Activated CD4-positive, alpha-beta T cell treated with anti-CD3 and anti-CD28 coated beads, Interleukin-10, Interleukin-2, amounts not matched to agents 100 ng/mL and 50 ng/mL, durations not matched to agents 16 hours and 8 hours (primary cell): ENCODE measurements at places on chromosomes 1 and 21.

- no peak for DNase-seq
Measured at GRCh38 chr21:34945288-34945687, 103.8 kb downstream of the RUNX1 start.

- DNase-seq: no peak
Measured at GRCh38 chr1:199685369-199685768, 342.1 kb upstream of the NR5A2 start.

DNA sequence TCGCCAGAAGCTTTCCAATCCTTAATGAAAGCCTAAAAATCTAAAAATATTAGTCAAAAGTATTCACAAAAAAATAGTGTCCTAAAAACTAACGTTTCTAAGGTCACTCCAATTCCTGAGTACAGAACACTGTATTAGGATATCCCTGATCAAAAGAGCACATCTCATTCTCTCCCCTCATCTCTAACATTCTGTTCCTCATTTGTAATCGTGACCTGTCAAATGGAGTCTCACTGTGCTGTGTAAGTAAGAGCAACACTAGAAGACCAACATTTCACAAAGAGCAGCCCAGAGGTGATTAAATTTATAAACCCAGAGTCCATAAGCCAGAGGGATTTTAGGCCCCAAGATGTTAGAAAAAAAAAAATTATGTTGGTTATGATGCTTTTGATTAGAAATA lies 26.3 kb downstream of the RGS2 start:
- no peak for DNase-seq

- no peak for DNase-seq
Measured at GRCh38 chr1:23444596-23445390, 20.2 kb upstream of the TCEA3 start.

DNA sequence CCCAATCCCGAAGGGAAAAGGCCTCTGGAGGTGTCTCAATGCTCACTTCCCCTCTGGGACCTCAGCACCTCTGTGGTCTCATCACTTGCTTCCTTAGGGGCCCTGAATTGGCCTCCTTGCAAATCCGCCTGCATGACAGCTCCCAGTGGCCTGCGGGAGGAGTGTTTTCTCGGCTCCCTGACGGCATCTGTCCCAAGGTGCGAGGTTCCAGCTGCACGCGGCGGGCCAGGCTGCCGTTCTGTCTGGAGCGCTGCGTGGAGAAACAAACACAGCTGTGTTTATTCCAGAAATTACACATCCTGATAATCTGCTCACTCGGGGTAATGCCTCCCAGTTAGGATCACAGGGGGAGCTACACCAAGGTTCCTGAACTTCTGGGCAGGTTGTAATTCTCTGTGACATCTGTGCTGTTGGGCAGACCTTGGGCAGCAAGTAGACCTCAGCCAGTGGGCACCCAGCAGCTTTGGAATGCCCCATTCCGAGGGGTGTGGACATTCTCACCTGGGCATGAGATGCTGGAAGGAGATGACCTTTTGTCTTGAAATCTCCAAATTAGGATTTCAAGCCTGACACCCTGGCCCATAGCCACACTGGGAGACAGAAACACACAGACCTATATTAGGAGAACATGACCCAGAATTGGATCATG lies 18.2 kb downstream of the EPHB2 start:
- no peak for DNase-seq

DNA sequence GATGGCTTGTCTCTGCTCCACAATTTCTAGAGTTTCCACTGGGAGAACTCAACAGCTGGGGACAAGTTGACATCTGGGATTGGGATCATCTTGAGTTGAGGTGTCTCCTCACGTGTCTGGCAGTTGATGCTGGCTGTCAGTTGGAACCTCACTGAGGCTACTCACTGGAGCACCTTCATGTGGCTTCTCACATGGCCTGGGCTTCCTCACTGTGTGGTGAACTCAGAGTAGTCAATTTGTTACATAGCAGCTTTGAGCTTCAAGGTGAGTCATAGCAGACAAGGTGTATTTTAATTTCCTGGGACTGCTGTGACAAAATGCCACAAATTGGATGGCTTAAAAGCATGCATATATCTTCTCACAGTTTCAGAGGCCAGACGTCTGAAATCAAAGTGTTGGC lies 44.0 kb downstream of the NTNG1 start:
- peak; percentile 22 for DNase-seq

DNA sequence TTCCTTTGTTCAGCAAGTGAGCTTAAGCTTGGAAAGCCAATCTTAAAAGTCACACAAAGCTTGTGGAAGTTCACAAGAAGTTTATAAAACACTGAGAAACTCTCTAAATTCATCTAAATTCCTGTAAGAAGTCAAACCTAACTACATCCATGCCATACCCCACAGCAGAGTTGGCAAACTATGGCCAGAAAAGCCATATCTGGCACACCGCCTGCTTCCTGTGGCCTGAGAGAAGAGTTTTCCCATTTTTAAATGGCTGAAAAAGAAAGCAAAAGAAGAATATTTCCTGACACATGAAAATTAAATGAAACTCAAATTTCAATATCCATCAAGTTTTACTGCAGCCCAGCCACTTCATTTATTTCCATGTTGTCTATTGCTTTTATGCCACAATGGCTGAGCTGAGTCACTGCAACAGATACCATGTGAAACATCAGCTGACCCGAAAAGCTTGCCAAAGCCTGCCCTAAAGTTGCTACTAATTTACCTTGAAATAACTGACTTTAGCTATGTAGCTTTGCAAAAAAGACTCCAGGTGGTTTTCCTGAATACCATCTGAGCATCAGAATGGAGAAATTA lies 237.1 kb downstream of the SLC45A1 start:
- DNase-seq: peak; percentile 51

DNA sequence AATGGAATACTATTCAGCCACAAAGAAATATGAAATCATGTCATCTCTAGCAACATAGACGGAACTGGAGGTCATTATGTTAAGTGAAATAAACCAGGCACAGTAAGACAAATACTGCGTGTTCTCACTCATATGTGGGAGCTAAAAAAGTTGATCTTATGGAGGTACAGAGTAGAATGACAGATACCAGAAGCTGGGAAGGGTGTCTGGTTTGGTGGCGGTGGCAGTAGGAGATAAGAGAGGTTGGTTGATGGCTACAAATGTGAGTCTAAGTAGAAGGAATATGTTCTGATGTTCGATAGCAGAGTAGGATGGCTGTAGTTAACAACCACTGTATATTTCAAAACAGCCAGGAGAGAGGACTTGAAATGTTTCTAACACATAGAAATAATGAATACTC lies 121.6 kb downstream of the PLPPR4 start:
- no peak for DNase-seq

DNA sequence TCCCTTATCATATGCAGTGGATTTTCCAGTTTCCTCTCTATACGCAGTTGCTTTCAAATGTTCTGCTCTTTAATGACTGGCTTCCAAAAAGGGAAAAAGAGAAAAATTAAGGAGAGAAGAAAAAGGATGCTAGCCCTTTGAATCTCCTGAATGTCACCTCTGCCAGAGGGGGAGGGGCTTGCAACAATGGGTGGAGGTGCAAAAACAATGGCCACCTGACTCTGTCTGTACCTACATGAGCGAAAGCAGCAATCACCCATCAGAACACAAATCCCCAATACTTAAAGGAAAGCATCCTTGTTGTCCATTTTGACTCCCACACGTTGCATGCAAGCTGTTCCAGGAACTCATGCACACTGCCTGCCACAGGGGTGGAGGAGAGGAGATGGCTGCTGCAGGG lies 61.2 kb downstream of the CCDC30 start:
- DNase-seq: no peak

DNA sequence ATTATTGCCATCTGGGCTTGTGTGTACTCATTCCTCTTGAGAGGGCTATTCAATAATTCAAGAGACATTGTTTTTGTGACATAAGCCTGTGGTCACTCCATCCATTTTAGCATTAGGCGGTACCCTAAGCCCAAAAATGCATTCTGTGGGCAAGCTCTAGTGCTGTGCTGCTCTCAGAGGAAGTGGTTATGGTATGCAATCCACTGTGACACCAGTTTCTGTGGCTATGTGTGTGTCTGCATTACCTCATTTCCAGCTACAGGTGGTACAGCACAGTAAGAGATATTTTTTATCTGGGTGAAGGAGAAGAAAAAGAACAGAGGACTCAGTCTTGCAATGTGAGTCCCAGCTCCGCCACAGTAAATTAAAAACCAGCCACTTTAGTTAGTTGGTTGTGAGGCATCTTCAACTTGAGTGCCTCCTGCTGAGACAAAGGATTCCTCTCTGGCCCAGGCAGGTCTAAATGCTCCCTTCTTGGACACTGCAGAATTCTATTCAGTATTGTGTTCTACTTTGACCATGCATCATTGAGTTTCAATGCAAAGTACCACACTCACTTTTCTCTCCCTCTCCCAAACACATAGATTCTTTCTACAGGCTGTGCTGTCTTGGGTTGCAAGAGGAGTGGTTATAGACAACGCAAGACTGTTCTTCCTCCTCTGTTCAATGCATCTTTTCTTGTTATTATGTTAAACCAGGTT lies 777.8 kb upstream of the BRINP3 start:
- no peak for DNase-seq

- peak; percentile 85 for DNase-seq
Measured at GRCh38 chr1:186618401-186619170, 61.6 kb downstream of the PTGS2 start.
